ENCODE measurements at places on chromosomes 13 and 19.

GRCh38 chr19:46913852-46914430, 53.1 kb downstream of the ARHGAP35 start:
- DNase-seq, result peak; percentile 15

DNA sequence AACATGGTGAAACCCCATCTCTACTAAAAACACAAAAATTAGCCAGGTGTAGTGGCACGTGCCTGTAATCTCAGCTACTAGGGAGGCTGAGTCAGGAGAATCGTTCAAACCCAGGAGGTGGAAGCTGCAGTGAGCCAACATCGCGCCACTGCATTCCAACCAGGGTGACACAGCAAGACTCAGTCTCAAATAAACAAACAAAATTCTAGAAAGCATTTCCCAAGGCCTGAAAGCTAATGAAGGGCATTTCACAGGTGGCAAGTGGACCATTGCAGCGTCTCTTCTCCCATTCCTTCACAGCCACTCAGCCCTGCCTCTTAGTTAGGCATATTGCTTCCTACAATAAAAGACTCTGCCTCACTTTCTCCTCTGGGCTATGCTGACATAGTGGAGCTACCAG, 13.5 kb upstream of the RXFP2 start:
- no peak for DNase-seq

DNA sequence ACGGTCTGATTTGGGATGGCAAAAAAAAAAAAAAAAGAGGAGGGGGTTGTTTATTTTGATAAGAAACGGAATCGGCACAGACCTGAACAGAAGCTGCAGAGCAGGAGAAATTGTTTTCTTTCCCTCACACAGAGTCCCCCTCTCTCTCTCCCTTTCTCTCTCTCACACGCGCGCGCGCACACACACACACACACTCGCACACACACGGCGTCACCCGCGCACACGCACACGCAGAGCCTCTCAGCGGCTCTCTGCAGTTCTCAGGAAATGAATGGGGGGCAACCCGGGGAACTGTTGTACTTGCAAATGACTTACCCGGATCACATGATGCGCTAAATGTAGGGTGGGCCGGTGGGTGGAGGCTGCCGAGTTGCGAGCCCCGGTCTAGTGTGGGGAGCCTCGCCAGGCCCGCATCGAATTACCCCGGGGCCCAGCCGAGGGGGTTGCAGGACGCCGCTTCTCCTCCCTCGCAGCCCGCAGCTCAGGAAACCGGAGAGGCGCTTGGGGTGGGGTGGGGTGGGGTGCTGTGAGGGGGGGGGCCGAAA, 475 bp downstream of the KLF12 start:
- DNase-seq, result peak; percentile 91

DNA sequence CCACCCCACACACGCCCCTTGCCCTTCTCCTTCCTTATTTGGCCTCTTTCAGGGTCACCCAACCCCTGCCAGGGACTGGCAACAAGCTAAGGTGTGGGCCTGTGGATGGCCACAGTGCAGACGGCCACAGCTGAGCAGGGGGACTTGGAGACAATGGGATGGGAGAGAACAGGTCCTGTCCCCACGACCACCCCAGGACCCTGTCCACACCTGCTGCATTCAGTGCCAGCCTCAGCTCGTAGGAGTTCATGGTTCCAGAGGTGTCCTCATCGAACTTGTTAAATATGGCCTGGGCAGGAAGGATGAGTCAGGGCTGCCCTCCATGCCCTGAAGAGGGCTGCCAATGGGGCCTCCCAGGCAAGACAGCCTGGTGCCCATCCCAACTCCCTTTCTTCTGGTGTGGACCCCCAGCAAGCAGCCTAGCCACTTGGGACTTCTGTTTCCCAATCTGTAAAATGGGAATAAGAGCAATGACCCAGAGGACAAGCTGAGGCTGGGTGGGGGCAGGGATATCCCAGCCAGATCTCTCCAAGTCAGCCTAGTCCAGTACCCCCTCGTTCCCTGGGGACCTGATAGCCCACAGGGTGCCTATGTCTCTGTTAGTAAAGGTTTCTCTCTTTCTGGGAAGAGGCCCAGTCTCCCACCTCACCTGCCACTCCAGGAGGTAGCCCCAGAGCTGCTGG, 10.6 kb downstream of the CAPN12 start:
- DNase-seq, result no peak

- DNase-seq, result peak; percentile 86
These were observed 4.5 kb upstream of the B3GNT8 start for GRCh38 chr19:41431426-41432386.

DNA sequence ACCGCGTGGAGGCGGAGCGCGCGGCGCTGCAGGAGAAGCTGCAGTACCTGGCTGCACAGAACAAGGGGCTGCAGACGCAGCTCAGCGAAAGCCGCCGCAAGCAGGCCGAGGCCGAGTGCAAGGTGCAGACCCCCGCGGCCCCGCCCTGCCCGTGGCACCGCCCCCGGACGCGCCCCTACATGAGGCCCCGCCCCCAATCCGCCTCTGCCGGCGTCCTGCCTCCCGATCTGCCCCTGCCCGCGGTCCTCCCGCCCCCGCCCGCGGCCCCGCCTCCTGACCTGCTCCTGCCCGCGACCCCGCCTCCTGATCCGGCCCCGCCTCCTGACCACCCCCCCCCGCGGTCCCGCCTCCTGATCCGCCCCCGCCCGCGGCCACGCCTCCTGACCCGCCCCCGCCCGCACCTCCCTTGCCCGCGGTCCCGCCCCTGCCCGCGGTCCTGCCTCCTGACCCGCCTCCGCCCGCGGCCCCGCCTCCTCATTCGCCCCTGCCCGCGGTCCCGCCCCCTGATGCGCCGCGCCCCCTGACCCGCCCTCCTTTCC, 11.7 kb downstream of the PRR36 start:
- no peak for DNase-seq

DNA sequence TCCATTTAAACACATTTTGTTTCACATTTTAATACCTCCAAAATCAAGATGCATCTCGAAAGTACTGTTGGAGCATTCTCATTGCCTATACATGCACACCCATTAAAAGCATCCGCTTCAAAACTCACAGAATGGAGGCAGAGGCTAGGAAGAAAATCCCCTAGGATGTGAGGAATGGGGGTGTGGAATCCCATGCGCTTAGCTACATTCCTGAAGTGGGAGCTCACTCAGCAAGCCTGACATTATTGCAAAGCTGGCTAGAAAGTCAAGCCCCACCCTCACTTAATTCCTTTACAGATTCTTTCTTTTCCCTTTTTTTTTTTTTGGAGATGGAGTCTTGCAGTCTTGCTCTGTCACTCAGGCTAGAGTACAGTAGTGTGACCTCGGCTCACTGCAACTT, 4.6 kb upstream of the FAM32A start:
- DNase-seq, result no peak

GRCh38 chr13:95494082-95494681, 58.3 kb upstream of the CLDN10 start:
- DNase-seq, result peak; percentile 76

- no peak for DNase-seq
These were observed 2.0 kb downstream of the POU2F2 start for GRCh38 chr19:42130254-42130573.

DNA sequence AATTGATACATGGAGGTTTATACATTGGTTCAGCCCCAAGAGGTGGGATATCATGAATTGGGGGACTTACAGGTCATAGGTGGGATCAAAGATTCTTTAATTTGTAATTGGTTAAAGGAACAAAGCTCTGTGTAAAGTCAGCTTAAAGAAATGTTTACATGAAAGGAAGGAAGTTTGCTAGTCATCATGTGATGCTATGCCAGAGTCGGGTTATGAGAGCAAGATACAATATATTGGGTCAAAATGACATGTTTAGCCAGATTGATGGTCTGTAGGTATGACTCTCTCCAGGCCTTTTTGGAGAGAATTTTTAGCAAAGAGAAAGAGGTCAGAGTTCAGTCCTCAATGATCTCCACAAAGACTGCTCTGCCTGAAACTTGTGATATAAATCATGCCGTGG, 5.3 kb upstream of the CYSLTR2 start:
- no peak for DNase-seq

DNA sequence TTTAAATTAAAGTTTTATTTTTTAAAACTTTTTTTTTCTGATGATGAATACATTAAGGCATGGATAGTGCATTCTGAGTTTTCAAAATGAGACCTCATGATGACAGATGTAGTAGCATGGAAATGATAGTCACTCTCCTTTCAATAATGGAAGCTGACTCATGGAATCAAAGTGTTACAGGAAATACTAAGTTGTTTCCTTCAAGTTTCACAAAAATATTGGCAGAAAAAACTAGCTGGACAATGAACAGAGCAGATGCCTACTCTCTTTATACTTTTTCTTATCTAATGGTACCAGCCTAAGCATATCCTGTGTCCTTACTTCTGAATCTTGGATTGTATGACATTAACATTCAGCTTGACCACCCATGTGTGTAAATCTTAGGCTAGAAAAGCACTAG, 1337.3 kb downstream of the PCDH9 start:
- DNase-seq, result no peak

GRCh38 chr13:86710896-86711295, 911.7 kb upstream of the SLITRK6 start:
- DNase-seq, result no peak

DNA sequence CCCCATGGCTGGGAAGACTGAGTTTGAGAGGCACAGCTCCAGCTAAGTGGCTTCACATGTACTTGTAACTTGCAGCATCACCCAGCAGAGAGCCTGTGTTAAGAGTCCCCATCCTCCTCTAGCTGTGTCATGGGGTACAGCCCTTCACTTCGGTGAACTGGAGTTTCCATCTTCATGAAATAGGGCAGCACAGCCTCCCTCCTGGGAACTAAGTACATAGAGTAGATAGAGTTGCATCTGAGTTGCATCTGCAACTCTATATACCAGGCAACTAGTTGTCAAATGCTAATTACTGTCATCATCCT, 1.2 kb downstream of the PRDX2 start:
- DNase-seq, result no peak

DNA sequence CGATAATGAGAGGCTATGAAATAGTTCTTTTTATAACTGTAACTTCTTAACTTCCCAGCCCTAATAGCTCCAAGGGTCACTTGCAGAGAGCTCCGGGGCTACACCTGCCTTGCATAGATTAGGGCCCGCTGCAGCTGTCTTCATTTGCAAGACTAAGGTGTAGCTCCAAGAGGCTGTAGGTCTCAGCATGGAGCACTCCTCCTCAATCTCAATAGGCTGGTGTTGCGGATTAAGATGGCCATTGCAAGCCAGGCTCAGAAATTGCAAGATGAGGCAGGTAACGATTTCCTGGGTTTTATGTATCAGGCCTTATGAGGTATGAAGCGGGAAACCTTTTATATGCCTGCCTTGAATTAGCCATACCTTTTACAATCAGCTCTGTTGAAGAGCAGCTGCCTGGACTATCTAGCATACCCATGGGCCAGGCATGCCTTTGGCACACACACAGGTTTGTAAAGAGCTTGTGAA, 185.7 kb downstream of the TM9SF2 start:
- no peak for DNase-seq

GRCh38 chr13:46687810-46688209, 109.2 kb downstream of the ESD start:
- DNase-seq, result no peak

DNA sequence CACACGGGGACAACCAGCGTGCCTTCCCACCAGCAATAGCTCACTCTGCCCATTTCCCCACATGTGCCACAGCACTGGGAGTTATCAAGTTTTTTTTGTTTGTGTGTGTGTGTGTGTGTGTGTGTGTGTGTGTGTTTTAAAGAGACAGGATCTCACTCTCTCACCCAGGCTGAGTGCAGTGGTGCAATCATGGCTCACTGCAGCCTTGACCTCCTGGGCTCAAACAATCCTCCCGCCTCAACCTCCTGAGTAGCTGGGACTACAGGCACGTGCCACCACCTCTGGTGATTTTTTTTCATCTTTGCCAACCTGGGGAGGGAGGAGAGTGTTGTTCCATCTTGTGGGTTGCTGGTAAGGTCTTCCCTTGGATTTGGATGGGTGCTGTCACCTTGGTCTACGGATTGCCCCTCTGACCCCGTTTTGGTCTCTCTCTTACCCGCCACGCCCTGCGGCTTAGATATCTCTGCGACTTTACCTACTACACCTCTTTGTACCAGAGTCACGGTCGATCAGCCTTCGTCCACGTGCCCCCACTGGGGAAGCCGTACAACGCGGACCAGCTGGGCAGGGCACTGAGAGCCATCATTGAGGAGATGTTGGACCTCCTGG, 22.6 kb downstream of the PGPEP1 start:
- DNase-seq, result no peak

DNA sequence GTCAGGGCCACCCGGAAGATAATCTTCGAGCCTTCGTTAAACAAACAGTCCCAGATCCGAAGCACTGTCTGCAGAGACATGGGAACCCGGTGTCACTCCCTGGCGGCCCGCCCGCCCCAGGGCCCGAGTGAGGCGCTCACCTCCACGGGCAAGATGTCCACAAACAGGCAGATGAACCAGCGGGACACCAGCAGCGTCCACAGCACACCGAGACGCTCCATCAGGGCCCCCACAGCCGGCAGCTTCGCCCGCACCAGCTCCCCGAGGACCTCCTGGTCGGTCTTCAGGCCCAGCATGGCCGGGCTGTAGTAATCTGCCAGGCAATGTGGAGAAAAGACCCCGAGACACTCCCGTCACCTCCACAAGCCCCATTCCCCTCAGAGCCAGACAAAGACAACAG, 28.7 kb downstream of the LAMP1 start:
- DNase-seq, result no peak

DNA sequence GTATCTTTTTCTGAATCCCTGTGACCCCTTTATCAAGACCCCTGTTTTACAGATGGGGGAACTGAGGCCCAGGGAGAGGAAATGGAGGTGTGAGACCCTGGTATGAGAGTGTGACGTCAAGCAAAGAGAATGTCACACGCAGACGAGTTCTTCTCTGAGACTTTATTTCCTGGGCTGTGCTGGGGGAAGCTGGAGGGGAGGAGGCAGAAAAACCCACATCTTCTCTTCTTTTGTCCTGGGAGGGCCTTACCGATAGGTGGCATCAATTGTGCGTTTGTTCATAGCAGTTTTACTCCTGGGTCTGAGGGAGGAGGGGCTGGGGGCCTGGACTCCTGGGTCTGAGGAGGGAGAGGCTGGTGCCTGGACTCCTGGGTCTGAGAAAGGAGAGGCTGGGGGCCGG, 4.9 kb upstream of the KLK15 start:
- no peak for DNase-seq

DNA sequence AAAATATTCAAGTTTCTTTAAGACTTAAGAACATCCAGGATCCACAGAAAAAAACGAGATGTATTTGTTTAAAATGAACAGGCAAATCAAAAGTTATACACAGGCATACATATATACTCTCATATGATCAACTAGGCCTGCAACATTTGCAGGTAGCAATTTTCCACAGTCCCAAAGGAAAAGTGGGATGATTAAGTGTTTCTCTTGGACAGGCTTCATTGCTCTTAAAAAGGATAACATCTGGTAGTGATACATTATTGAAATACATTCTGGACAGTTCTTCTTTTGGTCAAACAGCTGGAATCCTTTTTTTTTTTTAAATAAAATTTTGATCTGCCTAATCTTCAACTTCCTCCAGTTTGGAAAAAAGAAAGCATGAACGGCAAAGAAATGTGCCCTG, 114.8 kb upstream of the TDRD3 start:
- DNase-seq, result no peak

All from Kasumi-1 (cell line).